ENCODE measurements at places on chromosomes 13 and 19.
A peak's percentile ranks its signal among the peaks of the same experiment; 100 is the strongest.

GRCh38 chr13:99687723-99688397 lies 186.6 kb downstream of the TM9SF2 start:
- peak; percentile 19 for DNase-seq

DNA sequence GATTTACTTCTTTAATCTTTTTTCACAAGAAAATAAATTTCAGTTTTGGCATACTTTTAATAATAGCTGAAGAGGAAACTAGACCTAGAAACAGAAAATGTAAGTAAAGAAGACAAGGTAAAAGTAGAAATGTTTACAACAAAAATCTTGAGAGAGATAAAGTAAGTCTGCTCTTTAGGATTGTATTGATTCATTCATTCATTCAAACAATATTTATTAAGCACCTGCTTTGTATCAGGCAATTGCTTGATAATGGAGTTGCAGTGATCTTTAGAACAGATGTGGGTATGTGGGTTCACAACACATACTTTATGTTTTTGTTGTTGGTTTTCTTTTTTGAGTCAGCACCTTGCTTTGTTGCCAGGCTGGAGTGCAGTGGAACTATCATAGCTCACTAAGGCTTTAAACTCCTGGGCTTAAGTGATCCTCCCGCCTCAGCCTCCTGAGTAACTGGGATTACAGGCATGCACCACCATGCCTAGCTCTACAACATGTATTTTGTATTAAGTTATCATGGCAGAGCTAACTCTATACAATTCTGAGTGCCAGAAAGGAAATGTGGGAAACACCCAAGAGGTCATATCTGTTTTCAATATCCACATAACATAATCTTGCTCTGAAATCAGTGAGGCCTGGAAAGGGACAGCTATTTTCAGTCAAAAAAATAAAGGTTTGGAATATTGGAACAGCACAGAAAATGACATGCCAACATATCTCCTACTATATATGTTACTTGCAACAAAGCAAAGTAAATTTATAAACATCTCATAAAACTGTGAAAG lies 8.8 kb upstream of the SPART start:
- no peak for DNase-seq

DNA sequence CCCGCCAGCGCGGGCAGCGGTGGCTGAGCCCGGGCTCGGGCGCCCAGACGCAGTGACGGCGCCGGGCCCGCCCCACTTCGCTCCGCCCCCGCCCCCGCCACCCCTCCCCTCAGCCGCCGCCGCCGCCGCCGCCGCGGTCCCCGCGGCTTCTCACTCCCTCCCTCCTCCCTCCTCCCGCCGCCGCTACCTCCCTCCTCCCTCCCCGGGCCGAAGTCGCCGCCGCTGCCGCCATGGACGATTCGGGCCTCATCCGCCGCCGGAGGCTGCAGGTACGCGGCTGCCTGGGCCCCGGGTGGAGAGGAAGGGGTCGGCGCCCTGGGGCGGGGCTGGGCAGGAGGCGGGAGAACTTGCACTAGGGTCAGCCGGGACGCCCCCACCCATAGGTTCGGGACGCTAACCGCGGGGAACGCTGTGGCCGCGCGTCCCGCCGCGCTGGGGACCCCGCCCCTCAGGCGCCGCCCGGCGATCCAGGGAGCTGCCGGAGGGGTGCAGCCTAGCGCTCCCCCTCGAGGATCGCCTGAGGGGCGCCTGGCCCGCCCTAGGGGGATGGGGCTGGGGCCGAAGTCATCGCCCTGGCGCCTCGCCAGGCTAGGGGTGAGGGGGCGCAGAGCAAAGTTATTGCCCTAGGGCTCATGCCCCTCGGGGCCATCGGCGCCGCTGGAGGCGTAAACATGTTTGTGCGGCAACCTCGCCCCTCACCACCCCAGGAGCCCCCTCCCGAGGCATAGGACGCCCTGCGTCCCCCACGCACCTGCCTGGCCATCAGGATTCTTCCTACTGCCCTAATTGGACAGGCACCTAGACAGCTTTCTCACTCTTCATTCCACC lies 427 bp downstream of the RTBDN start:
- no peak for DNase-seq

DNA sequence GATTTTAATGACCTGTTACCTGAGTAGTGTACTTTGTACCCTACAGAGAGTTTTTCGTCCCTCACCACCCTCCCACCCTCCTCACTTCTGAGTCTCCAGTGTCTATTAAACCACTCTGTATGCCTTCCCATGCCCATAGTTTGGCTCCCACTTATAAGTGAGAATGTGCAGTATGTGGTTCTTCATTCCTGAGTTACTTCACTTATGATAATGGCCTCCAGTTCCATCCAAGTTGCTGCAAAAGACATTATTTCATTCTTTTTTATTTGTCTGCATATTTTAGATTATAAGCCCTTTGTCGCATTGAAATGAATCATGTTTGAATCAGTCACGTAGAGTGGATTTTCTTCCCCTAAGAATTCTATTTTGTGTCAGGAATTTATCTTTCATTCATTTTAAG lies 12.2 kb upstream of the HTR2A start:
- peak; percentile 88 for DNase-seq

GRCh38 chr19:51207747-51208146 lies 17.1 kb upstream of the CD33 start:
- DNase-seq, result no peak

GRCh38 chr13:112248406-112248760 lies 127.8 kb upstream of the SPACA7 start:
- DNase-seq, result no peak

DNA sequence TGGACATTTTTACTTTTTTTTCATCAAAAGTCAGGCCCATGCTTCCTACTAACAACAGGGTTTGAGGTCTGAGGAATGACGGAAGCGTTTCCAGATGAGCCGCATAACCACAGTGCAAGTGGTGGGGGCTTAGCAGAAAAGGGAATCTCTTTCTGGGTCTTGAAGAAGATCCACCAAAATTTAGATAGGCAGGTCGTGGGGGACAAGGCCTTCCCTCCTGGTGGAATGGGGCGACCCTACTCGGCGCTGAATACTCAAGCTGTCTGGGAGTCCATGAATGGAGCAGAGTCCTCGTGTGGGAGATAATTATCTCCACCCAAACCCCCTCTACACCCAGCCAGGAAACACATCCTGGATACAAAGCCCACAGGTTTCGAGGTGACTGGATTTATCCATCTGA lies 36.9 kb downstream of the CARS2 start:
- DNase-seq, result no peak

- no peak for DNase-seq
Observed at GRCh38 chr19:23771316-23771715, 12.6 kb upstream of the ZNF681 start.

DNA sequence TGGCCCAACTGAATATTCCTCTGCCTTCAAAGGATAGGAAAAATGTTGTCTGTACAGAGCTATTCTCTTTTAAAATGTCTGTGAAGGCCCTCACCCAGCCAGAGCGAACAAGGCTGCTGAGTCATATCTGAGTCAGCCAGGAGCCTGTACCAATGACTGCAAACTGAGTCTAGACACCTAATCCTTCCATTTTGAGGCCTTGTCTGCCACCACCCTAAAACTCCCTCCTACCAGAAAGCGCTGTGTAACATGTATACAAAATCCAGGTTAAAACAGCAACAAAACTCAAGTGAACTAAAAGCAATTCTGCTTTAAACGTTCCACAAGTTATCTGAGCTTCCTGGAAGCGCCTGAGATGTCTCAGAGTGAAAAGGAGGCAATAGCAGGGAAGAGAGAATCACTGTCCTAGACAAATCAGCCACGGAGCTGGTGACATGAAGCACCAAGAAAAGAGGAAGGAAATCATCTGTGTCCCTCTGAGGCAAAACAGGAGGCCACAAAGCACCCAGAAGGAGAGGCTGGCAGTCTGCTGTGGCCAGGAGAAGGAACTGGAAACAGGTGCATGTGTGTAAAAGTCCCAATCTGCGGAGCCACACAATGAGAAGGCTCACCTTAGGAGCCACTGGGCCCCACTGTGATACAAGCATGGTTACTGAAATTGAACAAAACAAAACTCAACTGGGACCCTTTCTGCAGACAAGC lies 10.2 kb downstream of the DHRS12 start:
- peak; percentile 68 for DNase-seq

DNA sequence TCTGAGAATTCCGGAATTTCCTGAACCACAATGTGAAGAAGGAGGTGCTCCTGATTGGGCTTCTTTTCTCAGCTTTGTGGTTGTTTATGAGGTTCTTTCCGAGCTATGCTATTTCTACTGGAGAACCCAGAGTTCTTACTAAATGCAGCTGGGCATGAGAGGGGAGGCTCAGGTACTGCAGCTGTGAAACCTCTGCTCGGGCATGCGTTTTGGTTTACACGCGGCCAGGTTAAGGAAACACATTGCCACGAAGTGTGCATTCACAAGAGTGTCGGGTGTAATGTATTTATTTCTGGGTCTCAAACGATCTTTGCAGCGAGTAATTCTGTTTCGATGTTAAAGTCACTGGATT lies 661 bp upstream of the MIR17HG start:
- DNase-seq, result no peak

GRCh38 chr13:71979616-71980015 lies 112.6 kb upstream of the DACH1 start:
- DNase-seq, result no peak

GRCh38 chr19:31979362-31979761 lies 366.0 kb upstream of the ZNF507 start:
- DNase-seq, result no peak

- peak; percentile 54 for DNase-seq
Observed at GRCh38 chr13:27406178-27406939, 18.1 kb upstream of the GTF3A start.

- DNase-seq, result no peak
Observed at GRCh38 chr19:16726916-16727315, 7.3 kb downstream of the NWD1 start.

GRCh38 chr13:105902396-105902795 lies 633.1 kb downstream of the EFNB2 start:
- no peak for DNase-seq

DNA sequence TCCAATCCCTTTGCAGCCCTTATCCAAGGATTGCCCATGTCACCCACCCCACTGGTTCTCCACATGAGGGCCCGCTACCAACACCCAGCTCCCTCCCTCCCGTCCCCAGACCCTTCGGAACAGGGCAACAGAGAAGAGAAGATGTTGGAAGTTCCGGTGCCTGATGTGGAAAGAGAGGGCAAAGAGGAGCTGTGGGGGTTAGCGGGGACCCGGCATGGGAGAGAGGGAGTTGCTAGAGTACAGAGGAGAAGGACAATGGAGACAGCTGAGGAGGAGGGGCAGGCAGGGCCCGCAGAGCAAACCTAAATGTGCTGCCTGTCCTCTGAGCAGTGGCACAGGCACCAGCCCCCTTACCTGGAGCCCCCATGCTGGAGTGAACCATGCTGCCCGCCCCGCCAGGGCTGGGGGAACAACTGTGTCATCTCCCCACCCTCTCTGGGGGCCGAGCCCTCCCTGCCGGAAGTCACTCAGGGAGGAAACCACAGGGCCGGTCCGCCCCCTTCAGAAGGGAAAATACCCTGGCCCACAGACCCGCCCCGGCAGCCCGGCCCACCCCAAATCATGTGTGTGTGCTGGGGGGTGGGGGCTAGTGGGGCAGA lies at the start of gene POU2F2:
TSS of gene POU2F2 (minus strand) at position 417 of the 599 bp plus-strand sequence. CDS start at position 382, 35 bp downstream.
- no peak for DNase-seq

- no peak for DNase-seq
Observed at GRCh38 chr13:45179428-45179827, 21.4 kb downstream of the KCTD4 start.

GRCh38 chr13:60112771-60113170 lies 51.0 kb downstream of the DIAPH3 start:
- peak; percentile 40 for DNase-seq

GRCh38 chr13:102933122-102933521 lies 87.3 kb downstream of the ERCC5 start:
- DNase-seq, result no peak

GRCh38 chr13:47816831-47817230 lies 184.2 kb downstream of the SUCLA2 start:
- no peak for DNase-seq

- no peak for DNase-seq
Observed at GRCh38 chr19:18317961-18318800, 4.7 kb downstream of the LSM4 start.

DNA sequence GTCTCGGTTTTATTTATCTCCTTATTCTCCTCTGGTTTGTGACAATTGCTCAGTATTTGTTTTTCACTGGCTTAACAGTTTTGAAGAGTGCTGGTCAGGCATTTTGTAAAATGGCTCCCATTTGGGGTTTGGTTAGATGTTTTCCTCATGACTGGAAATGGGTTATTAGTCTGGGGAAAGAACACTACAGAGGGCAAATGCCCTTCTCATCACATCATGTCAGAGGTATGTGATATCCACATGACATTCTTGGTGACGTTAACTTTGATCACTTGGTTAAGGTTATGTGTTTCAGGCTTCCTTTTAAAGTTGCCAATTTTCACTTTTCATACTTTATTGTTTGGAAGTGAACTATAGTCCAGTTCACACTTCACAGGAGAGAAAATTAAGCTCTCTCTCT lies 74.8 kb upstream of the KLHL1 start:
- DNase-seq, result no peak

DNA sequence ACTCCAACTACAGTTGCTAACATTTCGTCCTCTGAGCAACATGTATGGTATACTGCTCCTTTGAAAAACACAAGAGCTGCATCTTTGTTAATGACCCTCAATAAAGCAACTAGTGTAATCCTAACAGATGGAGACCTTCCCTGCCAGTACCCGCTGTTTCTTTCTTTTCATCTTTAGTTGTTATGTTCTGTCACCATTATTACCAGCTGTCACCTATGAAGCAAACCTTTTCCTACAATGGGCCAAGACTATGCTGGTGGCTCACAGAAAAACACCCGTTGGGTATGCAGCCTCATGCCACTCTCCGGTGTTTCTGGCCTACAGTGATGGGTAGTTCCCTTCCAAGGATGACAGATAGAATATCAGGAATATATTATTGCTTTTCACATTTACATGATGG lies 29.7 kb upstream of the CYSLTR2 start:
- no peak for DNase-seq

DNA sequence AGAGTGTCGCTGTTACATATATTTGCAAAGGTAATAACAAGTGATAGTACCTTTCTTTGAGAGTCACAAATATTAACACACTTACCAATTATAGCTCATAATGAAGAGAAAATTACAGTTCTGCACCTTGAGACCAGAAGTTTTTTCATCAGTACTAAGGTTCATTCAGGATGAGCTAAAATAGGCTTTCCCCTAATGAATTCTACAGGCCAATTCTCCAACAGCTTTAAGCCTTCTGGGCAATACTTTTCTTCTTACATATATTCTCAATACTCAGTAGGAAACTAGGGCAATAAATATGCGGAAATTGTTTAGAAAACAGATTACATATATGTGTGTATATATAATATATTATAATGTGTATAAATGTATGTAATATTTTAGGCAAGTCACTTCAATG lies 2672.8 kb upstream of the PCDH20 start:
- DNase-seq, result no peak
